Dorsolateral prefrontal cortex (tissue), 122 donors: ENCODE measurements at places on chromosomes 6 and 20.

GRCh38 chr20:57947421-57948179 is 237.8 kb upstream of the PMEPA1 start:
- DNase-seq = no peak

DNA sequence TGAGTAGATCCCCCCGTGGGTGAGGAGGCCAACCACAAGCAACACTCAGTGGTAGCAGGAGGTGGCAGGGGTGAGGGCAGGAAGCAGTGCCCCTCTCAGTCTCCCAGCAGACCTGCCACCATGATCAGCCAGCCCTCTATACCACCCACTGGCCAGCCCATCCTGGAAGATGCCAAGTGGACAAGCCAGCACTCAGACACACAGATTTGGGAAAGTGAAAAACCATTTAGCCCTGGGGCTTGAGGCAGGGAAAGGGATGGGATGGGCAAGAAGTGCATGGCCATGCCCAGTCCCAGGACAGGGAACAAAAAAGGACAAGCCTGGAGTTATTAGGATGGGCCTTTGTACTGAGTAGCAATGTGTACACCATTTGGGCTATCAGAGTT is 76.9 kb downstream of the HFE start:
- DNase-seq = no peak

DNA sequence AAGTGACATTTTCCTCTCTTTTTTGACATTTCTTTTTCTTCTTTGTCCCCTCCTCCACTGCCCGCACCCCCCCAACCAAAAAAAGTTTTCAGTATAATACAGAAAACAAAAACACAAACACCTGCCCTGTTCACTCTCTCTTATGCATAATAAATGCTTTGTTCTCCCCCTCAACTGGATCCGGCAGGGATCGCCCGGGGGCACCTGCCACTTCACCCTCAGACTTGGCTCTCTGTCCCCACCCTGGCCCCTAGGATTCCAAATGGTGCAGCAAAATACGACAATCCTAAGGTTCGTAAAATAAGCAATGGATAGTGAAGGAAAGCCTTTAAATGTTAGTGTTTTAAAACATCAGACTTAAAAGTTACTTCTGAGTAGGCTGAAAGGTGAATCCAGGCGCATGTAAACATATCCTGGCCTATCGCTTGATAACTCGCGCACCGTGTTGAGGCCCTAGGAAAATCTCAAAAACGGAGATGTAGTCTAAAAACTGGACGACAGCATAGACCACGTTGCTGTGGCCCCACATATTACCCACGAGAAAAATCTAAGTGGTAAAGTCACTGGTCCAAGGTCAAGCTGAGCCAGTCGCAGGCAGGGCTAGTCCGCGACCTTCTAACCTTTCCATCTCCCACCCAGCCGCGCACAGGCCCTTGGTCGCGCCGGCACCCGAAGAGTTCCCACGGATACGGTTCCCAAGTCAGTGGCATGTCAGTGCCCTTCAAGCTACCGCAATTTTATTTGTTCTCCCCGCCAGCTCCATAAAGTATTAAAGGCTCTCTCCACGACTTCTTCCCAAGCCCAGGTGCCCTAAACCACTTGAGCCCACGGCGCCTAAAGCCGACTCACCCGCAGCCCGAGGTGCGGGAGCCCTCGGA is 130.8 kb downstream of the OGFRL1 start:
- peak; percentile 22 for DNase-seq

GRCh38 chr6:161954077-161954476 is 680.2 kb upstream of the AGPAT4 start:
- DNase-seq = no peak

DNA sequence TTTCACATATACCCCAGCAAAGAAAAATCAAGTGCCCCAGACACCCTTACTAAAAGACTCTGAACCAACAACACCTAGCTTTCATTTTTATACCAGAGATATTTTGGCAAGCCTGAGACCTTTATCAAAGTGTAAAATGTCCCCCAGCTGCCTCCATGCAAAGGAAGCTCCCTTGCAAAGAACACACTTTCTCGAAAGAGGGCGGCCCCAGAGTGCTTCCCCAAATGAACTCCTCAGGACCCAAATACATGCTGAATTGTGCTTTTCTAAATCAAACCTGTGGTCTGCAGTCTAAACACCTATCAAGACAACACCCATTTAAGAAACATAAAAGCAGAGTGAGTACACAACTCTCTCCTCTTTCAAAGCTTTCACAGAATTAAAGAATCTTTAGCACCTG is 490 bp downstream of the IPCEF1 start:
- DNase-seq = no peak

- peak; percentile 53 for DNase-seq
These were observed 1.0 kb upstream of the VSTM2L start for GRCh38 chr20:37901654-37902503.

- no peak for DNase-seq
These were observed 50.1 kb upstream of the RNF24 start for GRCh38 chr20:4065391-4065844.

GRCh38 chr6:106334646-106335448 is 9.3 kb upstream of the ATG5 start:
- DNase-seq = peak; percentile 31

GRCh38 chr20:6674831-6675230 is 92.7 kb upstream of the BMP2 start:
- no peak for DNase-seq

GRCh38 chr6:144931172-144932035 is 646.3 kb downstream of the UTRN start:
- peak; percentile 29 for DNase-seq

- no peak for DNase-seq
These were observed 156.2 kb upstream of the BTBD3 start for GRCh38 chr20:11761497-11761896.

DNA sequence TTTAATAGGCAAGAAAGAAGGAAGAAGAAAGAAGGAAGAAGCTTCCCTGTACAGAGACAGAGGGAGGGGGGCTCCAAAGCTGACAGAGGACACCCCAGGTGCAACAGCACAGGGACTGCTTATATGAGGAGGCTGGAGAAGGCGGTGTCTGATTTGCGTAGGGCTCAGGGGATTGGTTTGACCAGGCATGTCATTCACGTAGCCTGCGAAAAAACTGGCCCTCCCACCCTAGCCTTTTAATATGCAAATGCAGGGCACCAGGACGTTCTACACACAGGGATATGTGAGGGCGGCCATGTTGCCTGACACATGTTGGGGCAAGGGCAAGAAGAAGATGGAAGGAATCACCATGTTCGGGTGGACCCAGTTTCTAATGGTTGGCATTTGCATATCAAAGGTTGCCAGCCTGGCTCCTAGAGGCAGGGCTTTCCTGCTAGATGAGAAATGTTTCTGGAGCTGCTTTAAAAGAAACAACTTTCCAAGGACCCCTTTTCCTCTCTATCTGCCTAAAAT is 305.4 kb upstream of the CDYL start:
- DNase-seq = no peak

DNA sequence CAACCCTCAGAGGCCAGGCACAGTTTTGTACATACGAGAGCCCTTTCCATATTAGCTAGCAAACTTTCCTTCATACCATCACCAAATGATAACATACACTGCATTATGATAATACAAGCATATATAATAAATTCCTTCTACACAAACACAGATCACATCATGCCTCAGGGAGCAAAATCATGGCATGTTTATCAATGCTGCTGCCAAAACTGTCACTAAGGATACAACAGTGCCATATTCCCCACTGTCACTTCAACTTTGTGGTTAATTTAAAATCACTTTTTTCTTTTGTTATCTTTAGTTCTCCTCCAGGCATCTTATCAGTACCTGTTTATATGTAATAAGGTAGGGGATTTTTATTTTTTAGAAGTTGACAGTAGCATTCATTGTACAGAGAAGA is 196.3 kb downstream of the EPM2A start:
- no peak for DNase-seq

DNA sequence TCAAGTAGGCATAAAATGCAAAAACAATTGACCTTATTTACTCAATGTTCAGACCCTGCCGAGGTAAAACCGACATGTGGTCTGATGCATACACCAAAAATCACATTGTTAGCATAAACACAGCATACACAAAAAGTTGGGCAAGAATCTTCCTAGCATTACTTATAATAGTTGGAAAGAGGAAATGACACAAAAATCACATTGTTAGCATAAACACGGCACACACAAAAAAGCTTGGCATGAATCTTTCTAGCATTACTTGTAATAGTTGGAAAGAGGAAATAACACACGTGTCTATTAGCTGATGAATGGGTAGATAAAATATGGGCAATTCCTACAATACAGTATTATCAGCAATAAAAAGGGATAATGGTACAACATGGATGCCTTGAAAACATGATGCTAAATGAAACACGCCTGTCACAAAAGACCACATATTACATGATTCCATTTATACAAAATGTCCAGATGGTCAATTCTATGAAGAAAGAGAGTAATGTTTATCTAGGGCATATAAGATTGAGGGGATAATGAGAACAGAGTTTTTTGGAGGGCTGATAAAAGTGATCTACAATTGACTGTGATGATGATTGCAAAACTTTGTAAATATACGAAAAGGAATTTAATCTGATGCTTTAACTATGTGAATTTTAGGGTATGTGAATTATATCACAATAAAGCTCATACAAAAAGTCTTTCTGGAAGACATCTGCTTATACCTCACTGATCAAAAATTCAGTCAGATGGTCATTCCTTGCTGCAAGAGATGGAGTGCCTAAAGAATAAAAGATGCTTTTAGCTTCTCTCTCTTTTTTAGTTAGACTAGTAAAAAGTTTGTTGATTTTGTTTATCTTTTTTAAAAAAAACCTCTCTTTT is 1019.5 kb upstream of the CITED2 start:
- DNase-seq = no peak

DNA sequence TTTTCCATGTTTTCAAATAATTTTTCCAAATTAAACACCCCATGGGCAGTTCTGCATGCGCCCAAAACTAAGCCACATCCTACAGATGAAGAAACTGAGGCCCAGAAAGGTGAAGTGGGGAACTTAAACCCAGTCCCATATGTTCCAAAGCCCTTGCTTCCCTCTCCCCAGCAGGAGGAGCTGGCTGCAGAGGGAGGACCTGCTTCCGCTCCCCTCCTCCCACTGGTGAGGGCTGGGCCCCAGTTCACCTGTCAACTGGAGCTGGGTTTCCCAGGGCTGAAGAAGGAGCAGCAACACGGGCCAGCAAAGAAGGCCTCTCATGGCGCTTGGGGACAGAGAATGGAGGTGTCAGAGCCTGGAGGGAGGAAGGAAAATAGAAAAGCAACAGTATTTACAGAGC is 1.4 kb upstream of the RBPJL start:
- DNase-seq = no peak

DNA sequence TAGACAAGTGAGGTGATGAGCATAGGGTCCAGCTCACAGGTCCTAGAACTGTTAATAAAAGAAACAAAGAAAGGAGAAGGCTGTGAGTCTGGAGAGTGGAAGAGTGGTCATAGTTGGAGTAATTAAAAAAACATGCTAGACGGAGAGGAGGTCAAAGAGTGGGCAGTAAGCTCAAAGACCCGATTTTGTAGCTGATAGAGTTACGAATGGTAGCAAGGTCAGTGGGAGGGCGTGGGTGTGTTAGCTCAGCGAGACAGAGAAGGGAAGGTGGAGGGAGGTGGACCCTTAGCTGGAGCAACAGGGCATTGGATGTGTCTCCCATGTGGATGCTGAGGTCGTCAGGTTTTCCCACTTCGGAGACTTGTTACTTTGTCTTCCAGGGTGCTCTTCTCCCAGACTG is 431.7 kb downstream of the CDH26 start:
- DNase-seq = no peak

- no peak for DNase-seq
These were observed 2.8 kb downstream of the RPS6KA2 start for GRCh38 chr6:166624275-166624674.

GRCh38 chr6:47371139-47371869 is 61.6 kb upstream of the TNFRSF21 start:
- DNase-seq = no peak

DNA sequence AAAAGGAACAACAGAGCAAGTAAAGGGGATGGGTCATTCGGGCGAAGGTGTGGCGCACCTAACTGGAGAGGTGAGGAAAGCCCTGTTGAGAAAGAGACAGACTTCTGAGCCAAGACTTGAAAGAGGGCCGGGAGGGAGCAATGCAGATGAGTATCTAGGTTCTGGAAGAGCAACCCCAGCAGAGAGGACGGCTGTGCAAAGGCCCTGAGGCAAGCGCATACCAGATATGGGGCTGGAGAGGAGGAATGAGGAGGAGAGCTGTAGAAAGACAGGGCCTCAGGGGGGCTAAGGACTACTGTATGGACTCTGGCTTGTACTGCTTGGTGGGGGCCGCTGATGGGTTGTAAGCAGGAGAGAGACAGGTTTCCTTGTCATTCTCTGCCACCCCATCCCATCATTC is 21.9 kb downstream of the TRERF1 start:
- no peak for DNase-seq

DNA sequence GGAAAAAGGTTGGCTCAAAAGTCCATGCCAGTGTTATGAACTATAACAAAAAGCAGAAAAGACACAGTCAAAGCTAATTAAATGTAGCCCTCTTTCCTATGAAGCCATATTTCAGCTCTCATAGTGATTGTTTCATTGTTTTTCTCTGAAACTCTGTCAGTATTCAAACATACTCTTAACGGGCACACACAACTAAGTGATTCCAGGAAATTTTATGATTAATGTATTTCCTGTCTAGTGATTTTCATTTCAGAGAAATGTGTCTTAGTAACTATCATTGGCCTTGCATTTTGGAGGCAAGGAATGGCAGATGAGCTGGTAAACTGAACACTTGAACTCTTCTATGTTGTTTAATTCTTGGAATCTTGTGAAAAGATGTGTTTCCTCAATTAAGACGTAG is 68.0 kb downstream of the CLVS2 start:
- DNase-seq = no peak

GRCh38 chr6:166545156-166546034 is 41.1 kb downstream of the RAMACL start:
- no peak for DNase-seq

GRCh38 chr6:113147544-113147943 is 709.6 kb upstream of the MARCKS start:
- DNase-seq = no peak

GRCh38 chr6:169163411-169163901 is 90.2 kb downstream of the THBS2 start:
- DNase-seq = no peak
